ENCODE measurements at places on chromosomes 2 and 18.
A peak's percentile ranks its signal among the peaks of the same experiment; 100 is the strongest.

GRCh38 chr2:201237486-201238123, 22.7 kb upstream of the CASP8 start:
- no peak for DNase-seq

DNA sequence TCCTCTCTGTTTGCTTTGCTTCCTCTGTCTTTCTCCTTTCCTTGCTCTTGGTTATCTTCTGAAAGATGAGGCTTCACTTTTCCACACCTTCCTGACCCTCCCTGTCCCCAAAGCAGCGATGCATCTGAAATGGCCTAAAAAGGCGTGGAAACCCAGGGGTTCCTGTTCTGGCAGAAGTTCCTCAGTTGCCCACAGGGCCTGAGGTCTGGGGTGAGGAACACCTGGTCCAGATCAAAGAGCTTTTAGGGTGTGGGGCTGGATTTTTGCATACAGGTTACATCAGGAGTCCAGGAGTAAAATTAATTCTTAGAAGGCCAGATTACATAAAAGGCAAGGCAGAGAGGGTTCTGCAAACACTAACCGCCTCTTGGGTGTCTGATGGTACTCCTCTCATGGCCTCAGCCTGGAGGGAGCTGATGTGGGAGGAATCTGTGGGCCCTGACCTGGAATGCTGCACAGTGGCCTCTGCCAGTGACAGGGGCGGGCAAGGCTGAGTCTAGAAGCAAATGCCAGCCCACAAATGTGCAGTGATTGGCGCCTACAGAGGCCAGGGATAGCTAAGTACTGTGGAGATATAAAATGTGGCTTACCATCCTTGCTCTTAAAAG, 41.8 kb downstream of the INPP4A start:
- DNase-seq = no peak

- no peak for DNase-seq
Observed at GRCh38 chr2:30732376-30732775, 74.9 kb downstream of the CAPN13 start.

GRCh38 chr18:13407484-13407883, 188.9 kb downstream of the LDLRAD4 start:
- DNase-seq = no peak

- DNase-seq = peak; percentile 5
Observed at GRCh38 chr2:214481204-214481603, 70.3 kb downstream of the VWC2L start.

- no peak for DNase-seq
Observed at GRCh38 chr2:119245076-119245840, 21.6 kb downstream of the STEAP3 start.

DNA sequence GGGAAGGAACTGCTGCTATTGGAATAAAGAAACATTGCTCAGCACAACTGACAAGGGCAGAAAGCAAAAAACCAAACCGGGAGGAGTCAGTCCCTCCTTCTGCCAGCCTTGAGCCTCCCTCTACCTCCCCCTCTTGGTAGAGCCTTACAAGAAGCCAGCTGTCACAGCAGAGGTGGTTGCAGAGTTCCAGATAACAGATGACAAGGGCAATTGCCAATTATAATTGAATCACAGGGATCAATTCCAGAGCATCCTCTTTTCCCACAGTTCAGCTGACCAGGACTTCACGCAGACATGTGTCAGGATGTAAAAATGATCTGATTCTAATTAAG, 548.2 kb upstream of the LRRTM1 start:
- DNase-seq = no peak

- DNase-seq = no peak
Observed at GRCh38 chr2:133918141-133918540, 335.7 kb upstream of the MGAT5 start.

- DNase-seq = no peak
Observed at GRCh38 chr2:234292962-234293243, 204.0 kb downstream of the ARL4C start.

DNA sequence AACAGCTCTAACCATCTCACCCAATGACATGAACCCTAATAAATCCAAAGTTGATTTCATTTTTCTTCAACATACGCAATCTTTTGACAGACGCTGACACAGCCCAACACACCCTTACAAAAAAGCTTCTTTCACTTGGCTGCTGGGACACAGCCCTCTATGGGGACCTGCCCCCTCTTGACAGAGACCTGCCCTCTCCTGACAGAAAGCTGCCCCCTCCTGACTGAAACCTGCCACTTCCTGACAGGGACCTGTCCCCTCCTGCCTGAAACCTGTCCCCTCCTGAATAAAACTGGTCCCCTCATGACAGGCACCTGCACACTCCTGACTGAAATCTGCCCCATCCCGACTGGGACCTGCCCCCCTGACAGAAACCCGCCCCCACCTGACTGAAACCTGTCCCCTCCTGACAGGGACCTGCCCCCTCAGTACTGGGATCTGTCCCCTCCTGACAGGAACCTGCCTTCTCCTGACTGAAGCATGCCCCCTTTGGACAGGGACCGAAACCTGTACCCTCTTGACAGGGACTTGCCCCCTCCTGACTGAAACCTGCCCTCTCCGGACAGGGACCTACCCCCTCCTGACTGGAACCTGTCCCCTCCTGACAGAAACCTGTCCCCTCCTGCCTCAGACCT, 87.9 kb downstream of the PXDN start:
- no peak for DNase-seq

Measured in fibroblast of mammary gland (primary cell).